ENCODE measurements at places on chromosomes 7 and 10.

- DNase-seq = no peak
Observed at GRCh38 chr10:112369495-112370423, 4.2 kb upstream of the ACSL5 start.

DNA sequence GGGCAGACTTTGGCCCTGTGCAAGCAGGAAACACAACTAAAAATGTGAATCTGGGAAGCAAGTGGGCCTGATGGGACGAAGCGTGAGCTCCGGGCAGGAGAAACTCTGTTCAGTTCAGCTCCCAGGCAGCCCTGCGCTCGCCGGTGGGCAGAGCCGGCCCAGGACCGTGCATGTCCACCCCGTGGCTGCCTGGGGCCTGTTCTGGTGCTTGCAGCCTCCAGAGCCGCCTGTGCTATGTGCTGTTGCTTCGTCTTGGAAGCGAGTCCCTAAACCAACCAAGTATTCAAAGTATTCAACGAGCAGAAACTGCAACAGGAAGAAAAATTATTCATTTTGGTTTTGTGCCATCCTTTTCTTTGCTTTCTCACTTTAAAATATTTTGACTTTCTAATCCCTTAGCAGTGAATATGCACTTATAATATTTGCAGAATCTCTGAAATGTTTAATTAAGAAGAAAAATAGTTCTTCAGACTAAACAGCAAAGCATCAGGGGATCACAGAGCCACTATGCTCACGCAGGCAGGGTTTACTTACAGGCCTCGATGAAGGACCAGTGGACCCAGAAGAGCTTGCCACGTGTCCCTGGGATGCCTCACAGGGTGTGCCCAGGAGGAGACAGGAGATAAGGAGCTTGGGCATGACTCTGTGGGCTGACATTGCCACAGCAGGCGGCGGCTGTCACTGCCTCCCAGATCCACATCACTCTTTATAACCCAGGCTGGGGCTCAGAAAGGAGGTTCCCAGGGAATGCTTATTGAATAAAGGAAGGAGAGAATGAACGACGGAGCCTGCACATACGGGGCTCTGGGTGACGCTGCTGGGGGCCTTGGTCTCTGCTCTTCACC, 45.6 kb downstream of the VIPR2 start:
- no peak for DNase-seq

GRCh38 chr7:115379321-115379720, 457.4 kb downstream of the MDFIC start:
- DNase-seq = no peak

- DNase-seq = no peak
Observed at GRCh38 chr10:44902941-44903545, 8.1 kb upstream of the TMEM72 start.

DNA sequence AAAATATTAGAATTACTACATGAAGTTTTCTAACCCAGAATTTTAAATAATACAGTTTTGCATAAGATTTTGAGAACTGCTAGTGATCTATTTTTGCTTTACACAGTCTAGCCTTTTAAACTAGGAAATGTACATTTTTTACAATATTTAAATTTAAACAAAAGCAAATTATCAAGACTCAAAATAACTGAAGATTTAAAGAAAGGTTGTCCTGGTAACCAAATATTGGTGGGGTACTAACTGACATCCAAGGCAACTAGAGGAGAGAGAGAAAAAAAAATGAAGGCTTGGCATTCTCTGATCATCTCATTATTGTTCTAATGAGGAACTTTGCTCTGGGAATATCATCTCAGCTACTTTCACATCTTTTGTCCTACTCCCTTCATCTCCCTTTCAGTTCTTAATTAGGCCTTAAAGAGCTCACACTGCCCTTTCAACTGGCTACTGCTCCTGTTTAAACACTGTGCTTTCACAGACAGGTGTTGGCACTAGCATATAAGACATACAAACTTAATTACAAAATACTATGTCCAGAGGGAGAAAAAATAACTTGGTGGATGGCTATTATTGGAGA, 33.7 kb downstream of the RAB11FIP2 start:
- no peak for DNase-seq

- no peak for DNase-seq
Observed at GRCh38 chr7:5567790-5568189, 144.2 kb upstream of the TNRC18 start.

GRCh38 chr10:71077143-71077581, 135.2 kb upstream of the UNC5B start:
- no peak for DNase-seq

GRCh38 chr7:28531291-28531690, 119.0 kb downstream of the CREB5 start:
- no peak for DNase-seq

DNA sequence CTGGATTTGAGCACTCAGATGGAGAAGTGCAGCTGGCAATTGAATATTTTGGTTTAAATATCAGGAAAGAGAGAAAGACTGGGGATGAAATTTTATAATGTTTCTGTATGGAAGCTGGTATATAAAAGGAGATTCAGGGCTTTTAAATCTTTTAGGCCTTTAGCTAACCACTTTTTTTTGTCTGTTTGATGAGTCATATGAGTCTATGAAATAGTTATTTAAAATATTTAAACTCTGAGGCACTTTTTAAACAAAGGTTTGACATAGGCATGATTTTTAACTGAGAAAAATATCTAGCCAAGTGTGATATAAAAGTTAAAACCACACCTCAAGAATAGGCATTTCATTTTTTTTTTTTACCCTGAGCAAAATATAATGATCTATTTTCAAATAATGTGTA, 944.3 kb downstream of the GATA3 start:
- DNase-seq = no peak

Data from NCI-H1092 treated with DMSO at 0.1 percent for 48 hours (cell line).